ENCODE measurements at places on chromosomes 6 and 20.

GRCh38 chr20:33890557-33890956, 79.4 kb downstream of the CHMP4B start:
- no peak for DNase-seq

DNA sequence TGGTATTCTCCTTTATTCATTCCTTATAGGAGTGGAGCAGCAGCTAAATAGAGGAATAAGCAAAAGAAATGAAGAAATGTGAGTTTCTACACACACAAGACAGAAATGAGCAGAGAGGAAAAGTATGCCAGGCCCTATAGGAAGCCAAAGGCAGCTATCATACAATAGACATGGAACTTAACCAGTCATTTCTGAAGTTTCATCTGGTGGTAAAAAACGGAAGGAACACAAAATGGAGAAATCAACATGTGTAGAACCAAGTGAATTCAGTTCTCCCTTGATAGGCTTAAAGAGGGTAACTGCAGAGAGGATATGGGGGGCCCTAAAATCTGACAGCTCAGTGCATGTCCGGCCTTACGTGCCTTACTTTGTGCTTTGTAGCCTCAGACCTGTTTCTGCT, 44.6 kb downstream of the TSBP1 start:
- DNase-seq, result no peak

DNA sequence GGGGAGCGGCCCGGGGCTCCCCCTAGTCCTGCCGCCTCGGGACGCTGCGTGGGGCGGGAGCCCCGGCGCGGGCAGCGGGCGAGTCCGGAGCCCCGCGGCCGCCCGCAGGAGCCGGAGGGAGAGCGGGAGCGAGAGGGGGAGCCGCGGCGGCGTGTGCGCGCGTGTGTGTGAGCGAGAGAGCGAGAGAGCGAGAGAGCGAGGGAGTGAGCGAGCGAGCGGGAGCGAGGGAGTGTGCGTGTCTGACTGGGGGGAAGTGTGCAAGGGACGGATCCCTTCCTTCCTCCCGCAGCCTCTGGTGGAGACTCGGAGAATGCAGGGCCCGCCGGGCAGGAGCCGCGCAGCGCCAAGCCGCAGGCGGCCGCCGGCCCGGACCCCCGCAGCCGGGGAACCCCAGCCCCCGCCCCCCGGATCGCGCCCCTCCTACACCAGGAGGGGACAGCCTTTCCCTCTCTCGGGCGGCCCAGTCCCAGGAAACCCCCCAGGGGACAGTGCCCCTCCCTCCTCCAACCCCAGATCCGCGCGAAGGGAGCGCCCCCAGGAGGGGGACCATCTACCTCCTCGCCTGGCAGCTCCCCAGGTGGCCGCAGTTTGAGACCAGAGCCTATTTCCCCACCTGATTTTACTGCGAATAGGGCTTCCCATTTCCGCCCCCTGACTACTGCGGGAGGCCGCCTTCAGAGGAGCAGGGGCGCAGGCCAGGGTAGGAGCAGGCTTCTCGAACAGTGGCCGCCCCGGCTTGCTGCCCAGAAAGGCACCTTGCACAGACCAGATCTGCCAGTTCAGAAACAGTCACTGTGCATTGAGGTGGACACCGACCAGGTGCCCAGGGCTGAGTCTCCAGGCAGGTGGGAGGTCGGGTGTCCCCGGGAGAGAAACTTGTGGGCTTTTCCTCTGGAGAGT, at the start of gene CDH22:
TSS of gene CDH22 (minus strand) at position 241 of the 900 bp plus-strand sequence. CDS start 57,204 bp downstream, outside the sequence.
- DNase-seq, result no peak

DNA sequence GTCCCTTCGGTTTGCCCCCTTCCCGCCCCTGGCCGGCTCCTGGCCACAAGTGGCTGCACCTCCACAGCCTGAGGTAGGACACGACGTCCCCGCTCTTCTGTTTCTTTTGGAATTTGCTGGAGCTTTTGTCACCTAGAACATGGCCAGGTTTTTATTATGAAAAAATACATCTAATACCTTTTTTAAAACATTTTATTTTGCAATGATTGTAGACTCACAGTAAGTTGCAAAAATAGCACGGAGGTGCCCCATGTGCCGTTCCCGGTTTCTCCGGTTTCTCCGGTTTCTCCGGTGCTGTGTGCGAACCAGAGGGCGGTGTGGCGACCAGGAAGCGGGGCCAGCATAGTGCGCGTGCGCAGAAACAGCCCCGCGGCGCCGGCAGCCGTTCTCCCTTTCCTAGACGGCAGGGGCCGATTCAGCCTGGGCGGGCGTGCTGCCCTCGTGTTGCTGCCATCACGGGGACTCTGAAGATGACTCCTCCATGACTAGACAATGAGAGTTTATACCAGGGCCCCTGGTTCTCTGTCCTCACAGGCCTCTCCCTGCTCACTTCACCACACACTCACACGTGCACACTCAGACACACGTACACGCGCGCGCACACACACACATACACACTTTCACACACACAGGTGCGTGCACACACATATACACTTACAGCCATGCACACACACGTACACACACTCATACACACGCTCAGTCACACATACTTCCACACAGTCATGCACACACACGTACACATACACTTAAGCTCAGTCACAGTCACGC, 102.1 kb downstream of the TMEM242 start:
- peak; percentile 88 for DNase-seq

- DNase-seq, result no peak
Measured at GRCh38 chr6:137728386-137729349, 138.4 kb upstream of the TNFAIP3 start.

- no peak for DNase-seq
Measured at GRCh38 chr20:14093652-14094051, 98.3 kb downstream of the MACROD2 start.

DNA sequence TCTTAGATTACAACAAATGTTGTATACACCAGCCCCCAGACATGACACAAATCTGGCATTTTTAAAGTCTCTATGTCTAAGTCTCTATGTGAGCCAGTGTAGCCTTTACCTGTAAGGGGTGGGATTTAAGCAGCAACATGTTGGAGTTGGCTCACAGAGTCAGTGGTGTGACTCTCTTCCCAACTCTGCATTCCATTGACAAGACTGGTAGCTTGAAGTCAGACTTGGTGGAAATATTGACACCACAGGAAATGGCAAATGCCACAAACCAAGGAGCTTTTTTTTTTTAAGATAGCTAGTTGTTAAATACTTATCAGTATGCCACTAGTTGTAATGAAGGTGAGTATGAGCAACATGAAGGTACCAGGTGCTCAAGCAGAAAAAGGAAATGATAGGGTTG, 103.1 kb upstream of the SMLR1 start:
- no peak for DNase-seq

GRCh38 chr6:98970469-98970868, 22.7 kb upstream of the FBXL4 start:
- no peak for DNase-seq

DNA sequence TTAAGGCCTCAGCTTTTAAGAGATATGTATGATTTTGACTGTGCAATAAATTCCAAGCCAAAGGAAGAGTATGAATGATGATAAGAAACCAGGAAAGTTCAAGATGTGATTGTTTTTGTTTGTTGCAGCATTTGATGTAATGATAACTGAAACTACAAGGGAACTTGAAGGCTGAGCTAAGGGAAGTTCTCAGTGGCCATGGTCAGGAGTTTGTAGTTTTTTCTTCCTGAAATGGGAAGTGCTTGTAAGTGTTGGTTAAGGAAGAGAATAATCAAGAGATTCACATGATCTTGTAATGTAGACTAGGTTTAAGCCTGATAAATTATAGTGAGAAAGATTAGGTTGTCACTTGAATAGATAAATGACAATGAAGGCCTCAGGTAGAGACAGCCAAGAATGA, 53.4 kb downstream of the PTCHD4 start:
- DNase-seq, result no peak

DNA sequence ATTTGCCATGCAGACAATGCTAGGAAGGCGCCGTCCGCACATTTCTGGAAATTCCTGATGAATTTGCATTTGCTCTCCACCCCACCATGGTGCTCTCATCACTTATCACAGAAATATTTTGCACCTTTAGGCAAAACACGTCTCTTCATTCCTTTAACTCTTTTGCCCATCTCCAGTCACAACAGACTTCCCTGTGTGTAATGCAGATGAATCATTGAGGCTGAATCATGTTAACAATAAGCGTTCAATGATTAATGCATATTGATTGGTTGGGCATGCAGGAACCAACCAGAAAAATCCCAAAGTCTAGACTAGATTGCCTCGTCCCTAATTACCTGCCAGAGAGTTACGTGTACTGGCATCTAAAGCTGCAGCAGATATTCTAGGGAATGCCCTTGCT, 80.0 kb upstream of the ATXN1 start:
- no peak for DNase-seq

GRCh38 chr6:169953686-169954085, 202.3 kb downstream of the ERMARD start:
- DNase-seq, result no peak

GRCh38 chr6:160400446-160400845, 52.3 kb downstream of the SLC22A3 start:
- DNase-seq, result no peak

- no peak for DNase-seq
Measured at GRCh38 chr6:4664117-4664626, 112.0 kb upstream of the CDYL start.

DNA sequence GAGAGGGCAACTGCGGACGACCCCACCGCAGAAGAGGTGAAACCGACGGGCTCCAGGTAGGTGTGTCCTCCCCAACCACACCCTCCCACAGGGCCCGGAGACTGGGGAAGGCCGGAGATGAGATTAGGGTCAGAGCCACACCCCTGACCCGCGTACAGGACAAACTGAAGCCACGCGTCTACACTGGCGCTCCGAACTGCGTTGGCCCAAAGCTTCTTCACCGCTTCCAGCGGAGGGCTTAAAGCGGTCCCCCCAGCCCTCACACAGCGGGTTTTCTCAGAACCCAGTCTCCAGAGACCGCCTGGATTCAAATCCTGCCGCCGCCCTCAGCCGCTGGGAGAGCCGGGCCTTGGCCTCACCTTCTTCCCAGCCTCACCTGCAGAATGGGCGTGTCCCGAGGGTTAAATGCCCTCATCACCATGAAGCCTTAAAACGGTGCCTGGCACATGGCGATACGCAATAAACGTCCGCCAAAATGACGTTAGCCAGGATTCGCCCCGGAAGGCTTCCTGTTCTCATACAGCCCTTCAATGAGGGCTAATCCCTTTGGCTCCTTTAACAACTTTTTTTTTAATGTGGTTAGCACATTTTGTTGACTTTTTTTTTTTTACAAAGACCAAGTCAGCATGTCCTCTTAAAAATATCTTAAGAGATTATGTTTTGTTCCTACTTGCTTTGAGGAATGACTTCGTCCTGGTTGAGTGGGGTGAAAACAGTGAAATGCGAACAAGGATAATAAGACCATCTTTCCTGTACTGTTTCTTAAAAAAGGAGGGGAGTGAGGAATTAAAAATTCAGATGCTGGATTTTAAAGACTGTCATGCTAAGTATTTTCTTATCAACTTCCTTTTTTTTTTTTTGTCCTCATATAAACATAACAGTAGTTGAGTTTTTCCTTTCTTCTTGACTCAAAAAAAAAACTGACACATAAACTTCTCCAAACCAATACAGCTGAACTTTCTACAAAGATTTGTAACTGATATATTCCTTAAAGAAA, 15.1 kb upstream of the ZNF217 start:
- DNase-seq, result peak; percentile 42

- DNase-seq, result no peak
Measured at GRCh38 chr6:37272834-37273566, 15.1 kb upstream of the TMEM217 start.

DNA sequence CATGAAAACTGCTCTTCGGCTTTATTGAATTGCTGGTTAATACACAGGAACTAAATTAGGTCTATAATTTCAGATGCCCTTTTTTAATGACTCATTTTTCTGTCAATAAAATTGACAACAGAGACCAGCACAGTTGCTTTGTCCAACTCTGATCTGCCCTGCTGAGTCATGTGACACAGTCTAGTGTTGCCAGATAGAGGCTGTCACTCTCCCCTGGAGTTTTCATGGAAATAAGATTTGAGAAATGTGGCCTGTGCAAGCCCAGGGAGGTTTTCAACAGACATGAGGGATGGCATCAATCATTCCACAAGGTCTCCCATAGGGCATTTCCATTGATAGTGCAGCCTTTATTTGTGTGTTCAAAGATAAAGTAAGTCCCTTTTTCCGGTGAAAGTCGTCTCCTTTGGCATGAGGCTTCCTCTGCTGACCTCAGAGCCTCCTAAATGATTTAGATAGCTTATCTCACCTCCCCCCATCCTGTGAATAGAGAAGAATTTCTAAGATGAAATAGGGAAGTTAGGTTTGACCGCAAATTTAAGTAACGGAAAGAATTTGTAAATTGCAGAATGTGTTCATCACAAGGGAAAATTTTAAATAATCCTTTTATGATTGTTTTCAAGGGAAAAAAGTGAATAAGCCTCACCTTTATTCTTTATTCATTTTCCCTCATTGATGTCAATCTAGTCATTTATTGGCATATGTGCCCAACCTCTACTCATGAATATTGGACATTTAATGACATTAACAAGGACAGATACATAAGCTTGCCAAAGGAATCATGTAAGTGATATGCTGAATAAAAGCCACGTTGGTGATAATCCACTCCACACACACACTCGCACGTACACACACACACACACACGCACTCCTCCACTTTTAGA, 277.7 kb downstream of the ADGB start:
- peak; percentile 99 for DNase-seq

- DNase-seq, result peak; percentile 30
Measured at GRCh38 chr6:131281471-131282270, 146.4 kb downstream of the AKAP7 start.

- no peak for DNase-seq
Measured at GRCh38 chr6:122696853-122697252, 82.7 kb upstream of the FABP7 start.

DNA sequence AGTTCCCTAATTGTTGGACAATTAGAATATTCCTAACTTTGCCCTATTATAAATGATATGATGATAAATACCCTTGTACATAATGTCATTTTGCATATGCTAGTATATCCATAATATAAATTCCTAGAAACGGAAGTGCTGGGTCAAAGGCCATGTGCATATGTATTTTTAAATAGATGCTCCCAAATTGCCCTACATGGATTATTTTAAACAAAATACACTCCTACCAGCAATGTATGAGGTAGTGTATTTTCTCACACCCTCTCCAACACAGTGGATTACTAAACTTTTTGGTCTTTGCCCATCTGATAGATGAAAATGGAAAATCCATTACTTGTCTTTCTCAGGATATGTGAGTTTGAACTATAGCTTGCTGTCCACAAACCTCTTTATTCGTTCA, 385.1 kb upstream of the JARID2 start:
- no peak for DNase-seq

DNA sequence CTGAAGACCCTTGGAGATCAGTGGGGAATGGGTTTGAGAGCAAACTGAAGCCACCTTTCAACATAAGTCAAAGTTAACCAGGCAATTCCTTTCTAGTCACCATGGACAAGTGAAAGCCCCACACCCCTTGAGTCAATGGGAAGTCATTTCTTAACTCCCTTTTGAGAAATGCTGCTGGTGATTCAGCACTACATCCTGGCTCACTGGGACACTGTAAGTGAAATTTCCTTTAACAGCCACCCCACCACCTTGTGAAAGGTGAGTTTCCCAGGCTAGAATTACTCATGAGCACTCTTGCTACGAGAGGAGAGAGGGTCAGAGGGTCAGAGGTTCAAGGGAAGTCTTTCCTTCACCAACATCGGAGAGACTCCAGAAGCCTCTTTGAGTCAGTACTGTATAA, 93.3 kb upstream of the MARCKS start:
- peak; percentile 88 for DNase-seq

- no peak for DNase-seq
Measured at GRCh38 chr6:81693266-81693665, 59.2 kb downstream of the TENT5A start.

Data from AML-193 (cell line).